ENCODE measurements at places on chromosomes 12 and 14. TPM values are rescaled to one million over a fixed set of nuclear protein-coding genes. Genes with fewer than 3 reads are reported as not detected.

TTLL5 gene
- 43.4 TPM for total RNA-seq

TMEM229B gene
- total RNA-seq = 7.0 TPM

A2ML1 gene
- total RNA-seq = not detected

FOXG1 gene
- not detected for total RNA-seq

GPX2 gene
- not detected for total RNA-seq

GRIN2B gene
- not detected for total RNA-seq

MORN3 gene
- 0.54 TPM for total RNA-seq

DNA sequence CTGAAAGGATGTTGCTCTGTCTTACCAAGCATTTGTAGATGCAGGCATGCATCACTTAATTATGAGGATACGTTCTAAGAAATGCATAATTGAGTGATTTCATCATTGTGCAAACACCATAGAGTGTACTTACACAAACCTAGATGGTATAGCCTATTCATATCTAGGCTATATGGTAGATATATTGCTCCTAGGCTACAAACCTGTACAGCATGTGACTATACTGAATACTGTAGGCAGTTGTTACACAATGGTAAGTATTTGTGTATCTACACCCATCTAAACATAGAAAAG is 75.9 kb downstream of the IFT81 start:
- peaks cover 2% of the 10 kb centered on the region for H3K36me3 ChIP-seq
- H3K4me1 ChIP-seq = peaks cover 14% of the 10 kb centered on the region
- H3K27me3 ChIP-seq = no peaks in the 10 kb centered on the region
- H3K27ac ChIP-seq = no peak overlapping the region
- H3K4me3 ChIP-seq = no peak overlapping the region

DNA sequence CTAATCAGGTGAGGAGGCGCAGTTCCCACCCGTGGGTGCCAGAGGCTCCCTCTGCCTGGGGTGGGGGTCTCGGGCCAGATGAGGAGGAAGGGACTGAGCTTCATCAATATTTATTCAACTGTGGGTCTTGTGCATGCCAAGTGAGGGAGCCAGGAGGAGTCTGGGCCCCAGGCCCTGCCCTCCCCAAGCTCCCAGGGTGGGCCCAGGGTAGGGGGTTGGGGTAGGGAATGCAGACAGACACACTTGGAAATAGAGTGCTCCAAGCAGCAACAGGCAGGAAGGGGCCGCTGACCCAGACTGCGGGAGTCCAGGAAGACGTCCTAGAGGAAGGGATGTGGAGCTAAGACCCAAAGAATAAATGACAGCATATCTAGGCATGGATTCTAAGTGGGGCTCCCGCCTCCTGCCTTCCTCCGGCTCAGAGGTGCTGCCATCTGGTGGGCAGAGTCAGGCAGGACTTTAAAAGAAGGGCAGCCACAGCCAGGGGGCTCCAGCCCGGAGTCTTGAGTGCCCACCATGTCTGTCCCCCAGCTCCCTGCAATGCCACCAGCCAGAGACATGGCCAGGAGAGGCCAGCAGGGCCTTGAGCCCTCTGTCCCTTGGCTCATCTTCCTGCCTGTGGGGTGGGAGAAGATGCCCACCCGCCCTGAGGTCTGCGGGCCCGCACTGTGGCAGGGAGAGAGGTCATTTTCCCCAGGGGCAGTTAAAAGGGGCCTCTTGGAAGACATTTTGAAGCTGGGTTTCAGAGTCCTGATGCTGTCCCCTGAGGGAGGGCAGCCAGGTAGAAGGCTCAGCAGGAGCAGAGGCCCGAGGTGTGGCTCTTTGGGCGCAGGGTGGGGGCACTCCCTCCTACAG is 70.1 kb downstream of the PHETA1 start:
- no peak overlapping the region for H3K27ac ChIP-seq
- no peaks in the 10 kb centered on the region for H3K4me1 ChIP-seq
- DNase-seq = peak; percentile 59
- H3K27me3 ChIP-seq = no peaks in the 10 kb centered on the region
- H3K36me3 ChIP-seq = no peaks in the 10 kb centered on the region

DNA sequence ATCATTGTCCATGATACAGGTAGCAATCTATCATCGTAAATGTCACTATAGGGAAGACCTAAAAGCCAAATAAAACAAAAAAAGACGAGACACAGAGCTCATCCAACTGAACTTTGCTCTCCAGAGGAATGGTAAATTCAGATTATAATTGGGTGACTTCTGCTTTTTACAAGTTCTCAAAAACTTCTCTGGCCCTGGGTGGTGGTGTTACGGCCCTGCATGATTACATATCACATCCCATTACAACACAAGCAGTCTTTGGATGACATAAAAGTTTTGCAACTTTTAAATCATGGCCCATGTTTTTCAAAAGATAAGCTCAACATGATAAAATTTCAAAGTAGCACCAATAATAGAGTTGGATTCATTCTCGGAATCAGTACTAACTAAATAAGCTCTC is 299.6 kb downstream of the DIO2 start:
- H3K27me3 ChIP-seq = no peaks in the 10 kb centered on the region
- H3K27ac ChIP-seq = no peak overlapping the region
- H3K36me3 ChIP-seq = no peaks in the 10 kb centered on the region
- DNase-seq = no peak

DNA sequence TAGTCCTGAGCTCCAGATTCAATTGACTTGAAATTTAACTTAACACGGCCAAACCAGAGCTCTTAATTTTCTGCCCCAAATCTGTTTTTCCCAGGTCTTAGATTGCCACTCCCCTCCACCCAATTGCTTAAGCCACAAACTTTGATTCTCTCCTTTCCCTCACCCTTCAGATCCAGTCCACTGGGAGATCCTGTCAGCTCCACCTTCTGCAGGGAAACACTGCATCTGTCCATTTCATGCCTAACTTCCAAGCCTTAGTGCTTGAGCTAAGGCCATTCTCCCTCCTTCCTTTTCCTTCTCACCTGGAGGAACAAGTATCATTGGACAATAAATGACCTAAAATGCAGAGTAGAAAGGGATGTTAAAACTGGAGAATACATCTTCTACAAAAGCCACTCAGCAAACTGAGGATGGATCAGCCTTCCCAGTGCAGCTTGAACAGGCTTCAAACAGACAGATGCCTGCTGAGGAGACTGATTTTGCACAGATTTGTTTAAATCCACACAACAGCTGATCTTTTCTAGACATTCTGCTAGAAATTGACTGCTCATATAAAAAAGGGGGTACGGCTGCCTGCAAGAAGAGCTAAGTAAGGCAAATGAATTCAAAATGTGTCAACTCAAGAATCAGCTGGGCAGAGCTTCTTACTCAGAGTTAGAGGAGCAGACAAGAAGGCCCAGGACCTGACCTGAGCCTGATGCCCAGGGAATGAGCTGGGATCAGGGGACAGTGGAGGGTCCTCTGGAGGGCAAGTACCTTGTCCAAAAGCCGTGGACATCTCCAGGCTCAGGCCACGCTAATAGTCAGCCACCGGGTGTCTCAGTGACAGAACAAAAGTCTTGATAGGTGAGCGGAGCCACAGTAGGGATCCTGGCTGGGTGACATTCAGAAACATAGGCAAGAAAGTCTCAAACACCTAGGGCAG is 81.3 kb upstream of the RIC8B start:
- H3K4me1 ChIP-seq = no peaks in the 10 kb centered on the region
- no peak for DNase-seq
- no peak overlapping the region for H3K4me3 ChIP-seq
- no peaks in the 10 kb centered on the region for H3K36me3 ChIP-seq

- H3K27me3 ChIP-seq = peaks cover 2% of the 10 kb centered on the region
- no peak overlapping the region for H3K4me3 ChIP-seq
Measured at GRCh38 chr12:15535352-15535781, 213.1 kb downstream of the PTPRO start.

GRCh38 chr14:41608681-41609390 is 2.2 kb downstream of the LRFN5 start:
- H3K36me3 ChIP-seq = peaks cover 2% of the 10 kb centered on the region
- H3K27me3 ChIP-seq = peaks cover 76% of the 10 kb centered on the region
- no peak overlapping the region for H3K4me3 ChIP-seq
- H3K4me1 ChIP-seq = peaks cover 23% of the 10 kb centered on the region
- H3K27ac ChIP-seq = no peak overlapping the region

DNA sequence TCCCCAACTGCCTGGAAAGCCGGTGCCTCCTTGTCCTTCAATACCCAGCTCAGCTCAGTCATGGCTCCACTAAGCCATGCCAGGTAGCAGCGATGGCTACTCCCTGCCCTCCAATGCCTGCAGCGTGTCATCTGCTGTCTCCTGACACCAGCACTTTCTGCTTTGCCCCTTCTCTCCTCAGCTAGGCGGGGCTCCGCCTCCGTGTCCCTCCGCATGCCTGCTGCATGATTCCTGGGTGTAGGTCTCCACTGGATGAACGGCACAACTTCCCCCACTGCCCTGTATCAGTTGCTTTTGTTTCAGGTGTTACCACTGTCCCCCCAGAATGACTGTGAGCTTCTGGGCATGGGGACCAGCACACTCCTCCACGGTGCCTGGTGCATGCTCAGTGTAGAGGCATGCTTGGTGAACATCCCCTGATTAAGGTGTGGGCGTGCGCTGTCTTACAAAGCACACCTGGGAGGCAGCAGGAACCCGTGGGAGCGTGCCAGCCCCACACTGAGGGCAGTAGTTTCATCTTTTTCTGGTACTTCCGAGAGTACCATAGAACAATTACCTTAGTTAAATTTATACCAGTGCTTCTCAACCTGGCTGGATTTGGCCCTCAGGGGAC is 179.4 kb upstream of the PRMT8 start:
- H3K4me1 ChIP-seq = no peaks in the 10 kb centered on the region
- peaks cover 8% of the 10 kb centered on the region for H3K27me3 ChIP-seq
- no peak for DNase-seq

- H3K4me1 ChIP-seq = no peaks in the 10 kb centered on the region
- H3K36me3 ChIP-seq = no peaks in the 10 kb centered on the region
- no peak overlapping the region for H3K27ac ChIP-seq
- no peaks in the 10 kb centered on the region for H3K27me3 ChIP-seq
- no peak overlapping the region for H3K4me3 ChIP-seq
- DNase-seq = peak; percentile 31
Measured at GRCh38 chr14:98608071-98609060, 663.6 kb downstream of the BCL11B start.

DNA sequence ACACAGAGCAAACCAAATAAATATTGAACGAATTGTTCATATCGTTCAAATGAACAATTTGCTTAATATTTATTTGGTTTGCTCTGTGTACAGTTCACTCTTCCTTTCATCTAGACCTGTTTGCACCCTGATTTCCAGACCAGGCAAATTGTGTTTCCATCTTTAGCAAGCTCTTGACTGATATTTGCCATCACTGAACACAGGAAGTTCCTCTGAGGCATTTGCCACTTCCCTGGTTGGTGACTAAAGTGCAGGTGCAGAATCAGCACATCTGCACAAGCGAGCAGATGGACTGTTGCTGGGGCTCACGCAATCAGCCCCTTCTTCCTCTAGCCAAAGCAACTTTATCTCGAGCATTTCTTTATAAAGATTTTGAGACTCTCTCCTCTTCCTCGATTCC is 112.9 kb downstream of the DAAM1 start:
- peak overlapping the region; percentile 74 for H3K27ac ChIP-seq
- peaks cover 7% of the 10 kb centered on the region for H3K36me3 ChIP-seq
- H3K4me1 ChIP-seq = peaks cover 39% of the 10 kb centered on the region
- peak; percentile 70 for DNase-seq
- H3K27me3 ChIP-seq = no peaks in the 10 kb centered on the region

- H3K4me3 ChIP-seq = no peak overlapping the region
- H3K27ac ChIP-seq = no peak overlapping the region
- no peaks in the 10 kb centered on the region for H3K36me3 ChIP-seq
- no peaks in the 10 kb centered on the region for H3K27me3 ChIP-seq
Measured at GRCh38 chr12:82800185-82800584, 113.5 kb downstream of the TMTC2 start.

DNA sequence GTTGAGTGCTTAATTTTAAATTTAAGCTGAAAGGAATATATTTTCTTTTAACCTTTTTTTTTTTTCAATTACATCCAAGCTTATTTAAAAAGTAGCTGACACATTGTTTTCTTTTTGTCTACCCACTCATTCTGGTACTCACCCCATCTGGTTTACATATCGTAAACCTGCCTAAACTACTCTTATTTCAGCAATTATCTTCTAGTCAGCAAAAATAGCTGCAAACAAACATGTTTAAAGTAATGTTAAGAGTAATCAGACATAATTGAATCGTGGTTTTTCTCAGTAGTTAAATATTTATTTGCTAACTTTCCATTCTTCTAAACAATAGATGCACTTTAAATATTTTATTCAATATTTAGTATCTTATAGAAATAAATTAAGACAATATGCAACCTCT is 492.7 kb upstream of the MGAT4C start:
- H3K4me1 ChIP-seq = no peaks in the 10 kb centered on the region
- no peak for DNase-seq
- no peak overlapping the region for H3K4me3 ChIP-seq
- H3K27ac ChIP-seq = no peak overlapping the region

GRCh38 chr12:89070603-89071002 is 281.7 kb downstream of the DUSP6 start:
- H3K27me3 ChIP-seq = no peaks in the 10 kb centered on the region
- peaks cover 18% of the 10 kb centered on the region for H3K4me1 ChIP-seq
- DNase-seq = no peak
- H3K27ac ChIP-seq = no peak overlapping the region

DNA sequence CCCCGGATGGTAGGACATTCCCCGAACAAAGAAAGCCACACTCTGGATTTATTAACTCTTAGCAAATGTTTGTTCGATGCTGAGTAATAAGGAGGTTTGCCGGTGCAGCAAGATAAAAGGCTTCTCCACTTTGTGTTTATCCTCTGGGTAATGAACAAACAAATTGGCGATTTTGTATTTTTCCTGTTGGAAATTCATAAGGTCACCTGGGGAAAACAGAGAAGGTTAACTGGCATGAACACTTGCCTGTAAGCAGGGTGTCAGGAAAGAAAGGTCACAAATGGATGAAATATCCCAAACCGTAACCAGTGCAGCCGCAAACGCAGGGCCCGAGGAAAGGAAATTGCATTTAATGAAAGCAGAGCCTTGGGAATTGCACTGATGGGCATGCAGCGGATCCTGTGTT is 132.8 kb downstream of the RMST start:
- no peak for DNase-seq
- no peak overlapping the region for H3K4me3 ChIP-seq
- no peaks in the 10 kb centered on the region for H3K27me3 ChIP-seq
- no peaks in the 10 kb centered on the region for H3K4me1 ChIP-seq
- no peak overlapping the region for H3K27ac ChIP-seq

DNA sequence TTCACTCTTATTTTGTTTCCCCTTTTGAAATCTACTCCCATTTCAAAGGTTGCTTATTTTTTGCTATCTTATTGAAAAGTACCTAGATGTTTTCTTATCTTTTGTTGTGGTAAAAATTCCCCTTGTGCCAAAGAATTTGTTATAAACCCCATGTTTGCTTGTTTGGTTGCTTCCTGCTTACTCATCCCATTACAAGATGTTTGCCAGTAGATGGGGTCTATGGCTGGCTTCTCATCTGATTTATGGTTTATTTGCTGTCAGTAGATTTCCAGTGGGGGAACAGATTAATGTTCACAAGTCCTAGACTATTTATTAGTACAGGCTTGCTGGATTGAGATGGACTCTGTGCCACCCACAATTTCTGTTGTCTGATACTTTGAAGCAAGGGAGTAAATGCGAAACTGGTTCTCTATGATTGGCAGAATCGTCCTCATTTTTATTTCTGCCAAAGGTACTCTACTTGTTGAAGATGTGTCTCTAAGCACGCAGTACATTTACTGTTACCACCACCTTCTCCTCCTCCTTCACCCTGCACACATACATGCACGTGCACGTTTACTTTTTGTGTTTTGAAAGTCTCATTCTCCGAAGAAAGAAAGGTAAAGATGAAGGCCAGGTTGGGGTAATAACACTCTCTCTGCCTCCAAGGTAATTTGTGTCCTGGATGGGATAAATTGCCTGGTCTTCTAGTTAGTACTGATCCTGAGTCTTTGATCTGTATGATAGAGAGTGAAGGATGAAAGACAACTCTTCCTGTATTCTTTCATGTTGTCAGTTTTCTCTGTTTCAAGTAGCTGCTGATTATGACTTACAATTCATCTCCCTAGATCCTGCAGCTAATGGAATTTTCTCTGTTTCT is 117.2 kb upstream of the ATP2B1 start:
- H3K27me3 ChIP-seq = no peaks in the 10 kb centered on the region
- H3K27ac ChIP-seq = no peak overlapping the region
- H3K4me3 ChIP-seq = no peak overlapping the region
- H3K4me1 ChIP-seq = peaks cover 4% of the 10 kb centered on the region
